ENCODE measurements at places on chromosomes 12 and 14. TPM values are rescaled to one million over a fixed set of nuclear protein-coding genes. Genes with fewer than 3 reads are reported as not detected.

The RCOR1 gene
- total RNA-seq: 18.3 TPM

The ACRBP gene
- total RNA-seq: 0.64 TPM

The HOXC12 gene
- not detected for total RNA-seq

The CACNA2D4 gene
- total RNA-seq: 5.4 TPM

The CABP1 gene
- 1.0 TPM for total RNA-seq

GRCh38 chr12:58026897-58027891, 85.8 kb downstream of the ATP23 start:
- no peaks in the 10 kb centered on the region for H3K27me3 ChIP-seq
- H3K27ac ChIP-seq: no peak overlapping the region
- DNase-seq: no peak
- H3K36me3 ChIP-seq: no peaks in the 10 kb centered on the region
- no peak overlapping the region for H3K4me3 ChIP-seq

- H3K27me3 ChIP-seq: no peaks in the 10 kb centered on the region
- no peaks in the 10 kb centered on the region for H3K4me1 ChIP-seq
- no peak overlapping the region for H3K4me3 ChIP-seq
- no peak overlapping the region for H3K27ac ChIP-seq
- no peaks in the 10 kb centered on the region for H3K36me3 ChIP-seq
- DNase-seq: no peak
Measured at GRCh38 chr14:74133833-74134481, 49.2 kb downstream of the LIN52 start.

- H3K27me3 ChIP-seq: no peaks in the 10 kb centered on the region
- H3K4me1 ChIP-seq: peaks cover 2% of the 10 kb centered on the region
- no peaks in the 10 kb centered on the region for H3K36me3 ChIP-seq
- H3K4me3 ChIP-seq: peak overlapping the region; percentile 94
Measured at GRCh38 chr12:118103201-118103600, 610 bp downstream of the VSIG10 start.

DNA sequence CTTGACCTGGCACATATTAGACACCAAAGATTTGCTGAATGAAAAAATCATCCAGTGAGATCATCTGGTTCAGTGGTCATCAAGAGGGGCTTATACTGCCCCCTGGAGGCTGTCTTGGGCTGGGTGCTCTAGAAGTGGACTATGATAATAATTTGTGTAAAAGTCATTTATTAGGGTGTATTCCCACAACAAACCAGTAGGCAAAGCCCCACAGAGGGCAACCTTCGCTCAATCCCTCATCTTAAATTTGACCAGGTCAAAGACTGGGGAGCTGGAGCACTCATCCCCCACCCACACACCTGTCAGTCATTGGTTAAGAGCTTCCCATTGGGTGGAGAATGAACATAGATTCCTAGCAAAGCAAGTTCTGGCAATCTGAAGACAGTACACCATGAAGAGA, 20.0 kb upstream of the FICD start:
- H3K27ac ChIP-seq: no peak overlapping the region
- H3K36me3 ChIP-seq: no peaks in the 10 kb centered on the region
- H3K4me3 ChIP-seq: no peak overlapping the region
- H3K27me3 ChIP-seq: no peaks in the 10 kb centered on the region

DNA sequence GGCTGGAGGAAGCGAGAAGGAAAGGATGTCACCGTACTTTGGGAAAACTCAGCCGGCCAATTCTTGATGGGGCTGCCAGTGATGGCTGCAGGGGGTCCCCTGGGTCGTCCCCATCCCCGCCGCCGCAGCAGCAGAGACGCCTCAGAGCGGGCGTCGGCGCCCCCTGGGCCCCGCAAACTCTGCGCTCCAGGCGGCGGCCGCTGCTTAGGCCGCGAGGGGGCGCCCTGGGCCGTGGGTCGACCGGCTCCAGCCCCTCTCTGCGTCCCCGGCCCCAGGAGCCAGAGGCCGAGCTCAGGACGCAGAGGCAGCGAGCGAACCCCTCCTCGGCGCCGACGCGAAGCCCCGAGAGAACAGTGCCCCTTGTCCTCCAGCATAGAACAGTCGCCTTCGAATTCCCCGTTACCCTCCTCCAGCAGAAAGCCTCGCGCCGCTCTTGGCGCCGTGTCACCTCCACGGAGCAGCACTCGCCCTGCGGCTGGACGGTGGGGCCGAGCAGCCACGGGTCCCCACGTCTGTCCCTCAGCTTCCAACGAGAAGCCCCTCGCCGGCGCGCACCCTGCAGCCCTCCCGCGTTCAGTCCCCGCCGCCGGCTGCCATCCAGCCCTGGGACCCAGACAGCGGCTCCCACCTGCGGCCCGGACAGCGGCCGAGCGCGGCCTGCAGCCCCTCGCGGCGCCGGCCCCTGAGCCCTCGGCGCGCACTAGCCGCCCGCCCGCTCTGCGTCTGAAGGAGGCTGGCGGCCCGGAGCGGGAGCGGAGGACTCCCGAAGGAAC, 106.6 kb downstream of the PRICKLE1 start:
- H3K27me3 ChIP-seq: no peaks in the 10 kb centered on the region
- H3K27ac ChIP-seq: peak overlapping the region; percentile 97
- peak overlapping the region; percentile 83 for H3K4me3 ChIP-seq
- peaks cover 10% of the 10 kb centered on the region for H3K4me1 ChIP-seq
- peak; percentile 86 for DNase-seq
- no peaks in the 10 kb centered on the region for H3K36me3 ChIP-seq

DNA sequence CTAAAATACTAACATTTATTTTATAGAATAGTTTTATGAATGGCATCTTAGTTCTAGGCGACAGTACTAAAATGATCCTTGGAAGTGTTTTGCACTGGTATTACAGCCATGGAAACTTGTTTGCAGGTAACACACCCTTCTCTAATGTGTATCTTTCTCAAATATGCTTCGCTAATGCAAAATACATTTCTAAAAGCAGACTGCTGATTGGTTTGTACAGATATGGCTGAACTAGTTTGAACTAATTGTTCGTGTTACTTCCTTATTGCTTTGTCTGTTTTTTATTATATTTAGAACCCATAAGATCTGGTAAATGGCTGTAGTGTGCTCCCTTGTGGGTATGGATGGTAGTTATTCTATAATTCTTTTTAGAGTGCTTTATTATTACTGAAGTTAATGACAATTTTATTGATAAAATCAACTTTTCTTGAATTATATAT, 53.0 kb downstream of the ATF7IP start:
- no peaks in the 10 kb centered on the region for H3K27me3 ChIP-seq
- H3K4me1 ChIP-seq: peaks cover 1% of the 10 kb centered on the region
- H3K27ac ChIP-seq: no peak overlapping the region
- H3K36me3 ChIP-seq: no peaks in the 10 kb centered on the region
- H3K4me3 ChIP-seq: no peak overlapping the region

DNA sequence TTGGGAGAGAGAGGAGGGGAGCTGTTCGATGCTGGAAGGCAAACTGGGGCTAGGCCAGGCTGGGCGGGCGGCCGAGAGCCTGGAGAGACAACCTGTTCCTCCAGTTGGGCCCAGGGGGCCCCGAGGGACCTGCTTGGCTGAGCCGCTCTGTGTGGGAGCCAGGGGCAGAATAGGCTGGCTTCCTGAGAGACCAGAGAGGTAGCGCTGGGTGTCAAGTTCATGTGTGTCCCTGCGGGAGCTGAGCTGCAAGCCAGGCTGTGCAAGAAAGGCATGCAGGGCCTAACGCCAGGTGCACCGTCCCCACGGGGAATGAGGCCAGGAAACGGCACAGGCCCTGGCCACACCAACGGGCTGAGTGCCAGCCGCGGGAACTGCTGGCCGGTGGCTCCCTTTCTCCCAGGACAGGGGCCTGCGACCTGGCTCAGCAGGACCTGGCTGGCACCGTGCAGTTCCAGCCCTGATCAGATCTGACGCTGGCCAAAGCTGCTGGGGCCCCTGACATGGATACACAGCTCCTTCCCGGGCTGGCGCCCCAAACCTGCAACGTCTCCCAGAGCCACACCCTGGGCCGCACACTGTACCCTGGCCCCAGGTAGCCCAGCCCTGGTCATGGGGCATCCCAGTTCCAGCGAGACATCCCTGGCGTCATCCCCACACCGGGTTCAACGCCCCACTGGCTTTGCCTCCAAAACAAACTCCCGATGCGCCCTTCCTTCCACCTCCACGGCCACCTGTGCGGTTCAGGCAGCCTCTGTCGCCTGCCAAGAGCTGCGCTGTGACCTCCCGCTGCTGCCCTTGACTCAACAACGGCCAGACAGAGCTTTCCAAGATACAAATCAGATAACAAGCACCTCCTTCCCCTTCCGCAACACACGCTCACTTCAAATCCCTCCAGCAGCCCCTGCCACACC, 65.0 kb downstream of the RFLNA start:
- H3K4me1 ChIP-seq: peaks cover 7% of the 10 kb centered on the region
- no peaks in the 10 kb centered on the region for H3K36me3 ChIP-seq
- peak overlapping the region; percentile 16 for H3K27ac ChIP-seq

DNA sequence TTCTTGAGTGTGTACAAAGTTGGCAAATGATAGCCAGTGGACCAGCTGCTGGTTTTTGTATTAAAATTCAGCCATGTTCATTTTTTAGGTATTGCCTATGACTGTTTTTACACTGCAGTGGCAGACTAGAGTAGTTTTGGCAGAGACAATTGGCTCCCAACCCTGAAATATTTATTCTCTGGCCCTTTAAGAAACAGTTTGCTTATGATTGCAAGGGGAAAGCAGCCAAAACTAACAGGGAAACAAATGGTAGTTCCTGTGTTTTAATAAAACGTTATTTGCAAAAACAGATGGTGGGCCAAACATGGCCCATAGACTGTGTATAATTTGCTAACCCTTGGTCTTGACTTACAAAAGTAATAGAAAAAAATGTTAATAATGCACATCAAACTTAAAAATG, 110.2 kb downstream of the ALX1 start:
- H3K36me3 ChIP-seq: no peaks in the 10 kb centered on the region
- DNase-seq: no peak
- no peak overlapping the region for H3K27ac ChIP-seq
- no peaks in the 10 kb centered on the region for H3K4me1 ChIP-seq

DNA sequence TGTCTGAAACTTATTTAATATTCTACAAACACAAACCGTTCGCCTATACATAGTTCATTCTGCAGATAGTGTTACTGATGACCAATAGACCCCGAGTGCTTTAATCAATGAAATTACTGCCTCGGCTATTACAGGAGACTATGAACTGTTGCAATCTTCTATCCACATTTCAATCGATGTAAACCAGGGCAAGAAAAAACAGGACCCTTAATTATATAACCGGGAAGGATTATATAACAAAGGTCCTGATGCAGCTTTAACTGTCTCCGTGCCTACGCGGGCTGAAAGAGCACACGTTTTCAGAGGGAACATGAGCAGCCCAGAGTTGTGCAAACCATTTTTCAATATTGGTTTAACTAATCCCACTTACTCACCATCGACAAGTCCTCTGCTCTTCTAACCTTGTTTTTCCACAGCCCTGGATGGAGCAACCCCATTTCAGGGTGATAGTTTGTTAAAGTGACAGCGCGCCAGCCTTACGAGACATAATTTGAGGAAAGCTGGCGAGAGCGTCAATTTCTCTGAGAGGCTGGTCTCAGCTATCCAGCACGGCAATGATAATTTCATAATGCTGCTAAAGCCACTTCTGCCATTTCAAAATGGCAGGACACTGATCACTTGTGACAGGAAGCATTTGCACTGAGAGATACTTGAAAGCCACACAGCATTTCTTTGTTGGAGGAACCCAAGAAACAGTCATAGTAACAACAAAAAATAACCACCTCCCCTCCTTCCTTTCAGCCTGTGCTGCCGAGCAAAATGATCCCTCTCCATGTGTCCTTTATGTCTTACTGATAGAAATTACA, 184.6 kb downstream of the FOXN3 start:
- H3K4me3 ChIP-seq: no peak overlapping the region
- DNase-seq: no peak
- no peak overlapping the region for H3K27ac ChIP-seq
- H3K4me1 ChIP-seq: peaks cover 9% of the 10 kb centered on the region
- H3K27me3 ChIP-seq: no peaks in the 10 kb centered on the region

- peaks cover 14% of the 10 kb centered on the region for H3K4me1 ChIP-seq
- no peak for DNase-seq
- H3K36me3 ChIP-seq: no peaks in the 10 kb centered on the region
- peak overlapping the region; percentile 91 for H3K4me3 ChIP-seq
Measured at GRCh38 chr12:49061157-49061650, 610 bp upstream of the KMT2D start.

DNA sequence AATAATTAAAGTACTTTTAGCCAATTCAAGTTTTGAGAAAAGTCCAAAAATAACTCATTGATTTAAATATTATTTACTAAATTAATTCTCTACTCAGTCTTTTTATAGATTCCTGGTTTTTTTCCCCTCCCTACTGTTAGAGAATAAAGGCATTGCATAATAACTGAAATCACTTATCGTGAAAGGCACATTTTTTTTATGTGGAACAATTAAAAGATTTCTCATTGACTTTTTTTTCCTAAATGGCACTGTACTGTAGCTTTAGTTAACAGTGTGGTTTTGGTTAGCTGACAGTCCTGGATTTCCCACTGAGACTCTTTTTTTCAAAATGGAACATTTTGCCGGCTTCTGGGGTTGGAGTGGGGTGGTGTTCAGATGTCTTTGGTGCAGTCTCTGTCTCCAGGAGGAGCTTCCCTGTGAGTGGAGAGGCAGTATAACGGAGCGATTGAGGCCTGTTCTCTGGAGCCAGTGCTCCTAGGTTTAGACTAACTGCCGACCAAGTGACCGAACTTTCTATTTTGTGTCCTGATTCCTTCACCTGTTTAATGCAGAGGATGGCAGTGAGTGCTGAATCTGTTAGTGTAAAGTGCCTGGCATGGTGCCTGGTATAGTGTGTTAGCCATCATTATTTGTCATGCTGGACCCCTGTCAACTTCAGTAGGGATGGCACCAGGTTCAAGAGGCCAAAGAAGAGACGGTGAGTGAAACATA, 117.7 kb downstream of the ADCK1 start:
- no peaks in the 10 kb centered on the region for H3K4me1 ChIP-seq
- H3K27ac ChIP-seq: no peak overlapping the region
- DNase-seq: no peak
- H3K36me3 ChIP-seq: no peaks in the 10 kb centered on the region

- H3K4me3 ChIP-seq: no peak overlapping the region
- H3K27me3 ChIP-seq: no peaks in the 10 kb centered on the region
- H3K4me1 ChIP-seq: peaks cover 5% of the 10 kb centered on the region
- DNase-seq: no peak
- H3K27ac ChIP-seq: no peak overlapping the region
- no peaks in the 10 kb centered on the region for H3K36me3 ChIP-seq
Measured at GRCh38 chr12:69527506-69528272, 57.5 kb downstream of the FRS2 start.

GRCh38 chr12:11580125-11580751, 69.2 kb upstream of the ETV6 start:
- no peak overlapping the region for H3K4me3 ChIP-seq
- H3K27ac ChIP-seq: no peak overlapping the region
- no peaks in the 10 kb centered on the region for H3K36me3 ChIP-seq
- DNase-seq: no peak
- H3K4me1 ChIP-seq: peaks cover 3% of the 10 kb centered on the region
